ENCODE measurements at places on chromosomes 13 and 19.

DNA sequence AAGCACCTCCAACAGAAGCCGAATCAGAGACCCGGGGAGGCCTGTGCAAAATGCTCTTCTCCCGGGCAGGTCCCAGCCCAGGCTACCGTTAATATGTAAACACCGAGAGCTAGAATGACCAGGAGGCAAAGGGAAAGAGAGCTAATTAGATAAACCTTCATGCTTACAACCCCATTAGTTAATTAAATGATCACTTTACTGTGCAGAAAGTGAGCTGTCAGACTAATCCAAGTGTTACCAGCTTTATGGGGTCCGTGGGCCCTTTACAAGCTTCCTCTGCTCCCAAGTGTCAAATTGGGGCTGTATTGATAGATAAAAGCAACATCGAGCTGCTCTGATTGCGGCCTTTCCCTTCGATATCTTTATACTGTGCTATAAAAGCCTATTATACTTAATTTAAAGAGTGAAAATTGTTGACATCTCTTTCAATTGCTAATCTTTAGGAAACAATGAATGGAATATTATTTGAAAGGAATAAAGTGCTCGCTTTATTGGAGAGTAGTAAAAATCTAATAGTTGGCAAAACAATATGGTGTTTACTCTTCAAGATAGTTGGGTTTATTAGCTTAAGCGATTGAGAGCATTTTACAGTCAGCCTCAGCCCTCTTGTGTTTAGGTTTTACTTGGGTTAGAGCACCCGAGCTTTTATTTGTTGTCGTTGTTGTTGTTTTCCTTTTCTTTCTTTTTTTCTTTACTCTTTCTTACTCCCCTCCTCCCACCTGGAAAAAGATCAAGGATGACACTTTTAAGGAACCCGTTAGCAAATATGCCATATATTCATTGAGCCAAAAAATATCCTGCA is 189.3 kb upstream of the GPR12 start:
- no peak for DNase-seq

DNA sequence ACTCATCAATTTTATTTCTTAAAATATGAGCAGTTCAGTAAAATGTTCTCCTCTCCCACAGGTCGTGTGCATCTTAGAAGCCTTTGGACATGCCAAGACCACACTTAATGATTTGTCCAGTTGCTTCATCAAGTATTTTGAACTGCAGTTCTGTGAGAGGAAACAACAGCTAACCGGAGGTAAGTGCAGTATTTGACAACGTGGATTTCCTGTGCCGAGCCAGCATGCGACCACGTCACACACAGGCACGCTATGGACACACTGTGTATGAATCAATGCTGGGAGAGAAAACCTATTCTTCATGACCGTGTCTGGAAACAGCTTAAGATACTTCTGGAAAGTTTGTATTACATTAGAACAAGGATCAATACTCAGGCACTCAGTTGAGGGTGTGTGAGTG is 268.5 kb downstream of the MYO16 start:
- no peak for DNase-seq

DNA sequence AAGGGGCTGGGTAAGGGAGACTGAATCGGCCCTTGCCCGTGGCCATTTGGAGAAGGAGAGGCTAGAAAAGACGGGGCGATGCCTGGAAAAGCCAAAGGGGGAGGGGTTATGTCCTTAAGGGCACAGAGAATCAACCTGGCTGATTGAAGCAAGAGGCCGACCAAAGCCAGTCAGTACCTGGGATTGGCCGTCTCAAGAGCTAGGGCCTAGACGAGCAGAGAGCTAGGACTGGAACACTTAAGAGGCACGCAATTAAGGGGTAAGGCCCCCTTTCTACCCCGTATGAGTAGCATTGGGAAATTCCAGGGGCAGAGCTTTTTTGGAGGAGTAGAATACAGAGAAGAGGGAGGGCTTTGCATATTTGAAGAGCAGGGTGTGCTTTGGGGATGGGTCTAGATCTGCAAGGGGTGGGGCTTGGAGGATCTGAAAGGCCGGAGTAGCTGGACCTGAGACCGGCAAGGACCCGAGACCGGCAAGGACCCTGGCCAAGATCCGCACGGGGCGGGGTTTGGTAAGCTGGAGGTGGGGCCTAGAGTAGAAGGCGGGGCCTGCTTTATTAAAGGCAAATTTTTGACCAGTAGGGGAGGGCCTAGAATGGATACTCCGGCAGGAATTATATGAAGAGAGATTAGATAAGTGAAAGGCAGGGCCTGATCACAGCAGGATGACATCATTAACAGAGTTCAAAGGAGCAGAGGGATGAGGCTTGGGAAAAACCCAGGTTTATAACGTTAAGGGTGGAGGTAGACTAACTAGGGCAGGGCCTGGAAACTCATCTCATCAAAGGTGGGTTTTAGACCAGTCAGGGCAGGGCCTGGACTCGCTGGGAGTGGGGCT is 10.7 kb upstream of the CACNG6 start:
- DNase-seq = no peak

- DNase-seq = no peak
These were observed 4.1 kb downstream of the CCDC70 start for GRCh38 chr13:51865838-51866237.

DNA sequence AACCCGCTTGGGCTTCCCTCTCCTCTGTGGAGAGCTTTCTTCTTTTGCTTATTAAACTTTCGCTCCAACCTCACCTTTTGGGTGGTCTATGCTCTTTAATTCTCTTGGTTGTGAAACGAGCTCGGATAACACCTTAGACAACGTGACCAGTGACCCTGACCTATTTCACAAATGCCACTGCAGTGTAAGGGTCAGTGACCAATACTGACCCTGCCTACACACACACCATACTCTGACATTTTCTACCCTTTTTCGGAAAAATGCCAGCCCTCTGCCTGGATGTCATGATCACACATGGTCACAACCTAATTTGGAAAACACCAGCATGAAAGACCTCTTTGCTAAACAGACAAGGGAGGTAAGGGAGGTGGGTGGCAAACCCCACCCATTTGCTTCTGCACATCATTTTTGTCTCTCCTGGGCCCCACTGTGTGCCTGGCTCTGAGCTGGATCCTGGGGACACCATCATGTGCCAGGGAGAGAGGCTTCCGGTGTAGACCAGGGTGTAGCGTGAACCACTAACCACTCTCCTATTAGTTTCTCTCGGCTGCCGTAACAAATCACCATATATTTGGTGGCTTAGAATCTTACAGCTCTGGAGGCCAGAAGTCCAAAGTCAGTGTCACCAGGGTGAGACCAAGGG is 9.9 kb downstream of the ETFB start:
- no peak for DNase-seq

- DNase-seq = no peak
These were observed 57.3 kb downstream of the CDADC1 start for GRCh38 chr13:49304763-49305700.

- no peak for DNase-seq
These were observed 430.7 kb upstream of the ARGLU1 start for GRCh38 chr13:106998664-106999063.

GRCh38 chr19:52211926-52212571 is 22.2 kb downstream of the PPP2R1A start:
- no peak for DNase-seq

DNA sequence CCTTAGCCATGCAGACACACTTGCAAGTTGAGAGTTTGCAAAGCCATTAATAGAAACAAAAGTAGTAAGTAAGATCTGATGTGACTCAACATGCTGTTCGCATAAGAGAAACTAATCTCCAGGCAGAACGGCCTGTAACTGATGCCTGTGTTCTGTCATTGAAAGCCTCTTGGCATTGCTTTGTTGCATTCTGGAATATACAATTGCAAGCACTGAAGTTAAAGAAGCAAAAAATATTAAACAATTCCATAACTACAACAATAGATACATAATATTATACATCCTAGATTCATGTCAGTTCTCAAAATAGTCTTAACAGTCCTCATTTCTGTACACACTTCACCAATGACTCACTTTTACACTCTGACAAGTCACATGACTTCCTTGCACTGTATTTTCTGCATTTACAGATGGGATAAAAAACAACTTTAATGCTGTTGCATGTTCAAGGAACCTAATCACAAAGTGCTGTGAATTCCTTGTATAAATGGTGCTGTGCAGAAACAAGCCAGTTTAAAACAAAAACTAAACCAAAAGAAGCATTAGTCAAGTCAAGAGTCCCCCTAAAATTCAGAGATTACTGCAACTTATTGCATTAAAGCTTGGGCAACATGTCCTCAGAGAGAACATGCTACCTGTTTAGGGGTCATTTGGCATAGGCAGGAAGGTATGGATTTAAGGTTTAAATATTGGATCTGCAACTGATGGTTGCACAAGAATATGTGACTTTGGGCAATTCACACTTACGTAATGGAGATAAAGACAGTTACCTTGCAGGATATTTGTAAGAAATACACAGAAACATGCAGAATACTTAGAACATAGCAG is 79.5 kb upstream of the SERP2 start:
- no peak for DNase-seq

GRCh38 chr13:100495455-100495854 is 93.1 kb downstream of the GGACT start:
- DNase-seq = no peak

GRCh38 chr19:18167011-18167410 is 6.6 kb upstream of the IFI30 start:
- no peak for DNase-seq

DNA sequence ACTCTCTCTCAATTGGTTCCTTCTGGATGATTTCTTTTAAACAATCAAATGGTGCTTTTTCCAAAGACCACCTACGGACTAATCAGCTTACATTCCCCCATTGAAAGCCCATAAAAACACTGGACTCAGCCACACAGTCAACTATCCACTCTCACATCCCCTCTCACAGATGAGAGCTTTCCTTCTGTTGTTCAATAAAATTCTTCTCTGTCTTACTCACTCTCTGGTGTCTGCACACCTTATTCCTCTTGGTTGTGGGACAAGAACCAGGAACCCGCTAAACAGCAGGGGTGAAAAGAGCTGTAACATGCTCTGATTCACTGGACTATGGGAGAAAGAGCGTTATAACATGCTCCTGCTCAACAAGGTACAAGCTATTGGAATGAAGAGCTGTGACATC is 2896.2 kb downstream of the PCDH9 start:
- no peak for DNase-seq

DNA sequence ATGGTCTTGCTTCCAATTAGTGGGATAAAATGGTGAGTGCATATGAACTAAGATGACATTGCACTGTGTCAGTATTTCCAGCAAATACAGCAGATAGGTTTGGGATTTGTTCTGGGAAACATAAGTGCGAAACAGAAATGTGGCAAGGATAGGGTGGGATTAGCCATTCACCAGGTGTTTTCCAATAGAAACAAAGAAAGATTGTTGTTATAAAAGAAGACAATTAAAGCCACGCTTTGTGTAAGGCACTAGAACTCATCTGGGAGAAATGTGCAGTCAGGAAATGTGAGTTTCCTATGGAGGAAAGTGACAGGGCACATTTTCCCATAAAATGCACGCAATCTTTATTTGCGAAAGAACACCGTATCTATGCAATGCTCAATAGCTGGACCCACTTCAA is 1547.8 kb downstream of the EFNB2 start:
- no peak for DNase-seq

DNA sequence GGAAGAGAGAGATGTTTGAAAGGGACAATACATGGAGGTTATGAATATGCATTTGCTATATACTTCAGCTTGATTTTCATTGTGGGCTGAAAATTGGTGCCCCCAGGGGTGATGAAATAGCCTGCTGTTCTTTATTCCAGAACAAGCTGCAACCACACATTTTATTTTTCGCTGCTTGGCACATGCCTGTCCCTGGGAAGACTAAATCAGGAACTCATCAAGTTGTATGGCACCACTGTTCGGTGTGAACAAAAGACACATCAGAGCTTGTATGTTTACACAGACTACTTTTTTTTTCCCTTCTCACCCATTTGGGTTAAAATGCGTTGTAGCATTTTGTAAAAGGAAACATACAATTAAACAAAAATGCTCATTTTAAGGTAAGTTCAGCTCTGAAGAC is 230.7 kb downstream of the NALCN start:
- no peak for DNase-seq

- no peak for DNase-seq
These were observed 25.0 kb upstream of the TNFSF11 start for GRCh38 chr13:42548731-42549551.

DNA sequence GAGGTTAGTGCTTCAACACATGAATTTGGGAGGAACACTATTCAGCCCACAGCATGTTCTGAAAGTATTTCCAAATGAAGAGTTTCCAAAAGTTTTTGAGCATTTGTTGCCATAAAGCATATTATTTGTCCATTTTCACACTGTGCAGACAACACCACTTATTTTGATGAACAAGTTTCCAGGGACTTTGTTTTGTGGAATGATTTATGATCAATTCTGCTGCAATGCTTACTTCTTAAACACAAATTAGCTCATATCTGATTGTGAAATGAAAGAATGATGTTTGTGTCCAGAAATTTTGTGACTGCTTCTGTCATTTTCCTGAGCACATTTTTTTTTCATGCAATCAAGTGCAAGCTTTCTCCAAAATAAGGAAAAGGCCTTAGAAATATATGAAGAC is 205.3 kb downstream of the RAP2A start:
- no peak for DNase-seq
